Stimulated activated CD4-positive, alpha-beta T cell treated with anti-CD3 and anti-CD28 coated beads, Interleukin-12 subunit alpha, Interleukin-12 subunit beta, amount 100 ng/mL, for 4 hours (primary cell): ENCODE measurements at places on chromosomes 5 and 9.

DNA sequence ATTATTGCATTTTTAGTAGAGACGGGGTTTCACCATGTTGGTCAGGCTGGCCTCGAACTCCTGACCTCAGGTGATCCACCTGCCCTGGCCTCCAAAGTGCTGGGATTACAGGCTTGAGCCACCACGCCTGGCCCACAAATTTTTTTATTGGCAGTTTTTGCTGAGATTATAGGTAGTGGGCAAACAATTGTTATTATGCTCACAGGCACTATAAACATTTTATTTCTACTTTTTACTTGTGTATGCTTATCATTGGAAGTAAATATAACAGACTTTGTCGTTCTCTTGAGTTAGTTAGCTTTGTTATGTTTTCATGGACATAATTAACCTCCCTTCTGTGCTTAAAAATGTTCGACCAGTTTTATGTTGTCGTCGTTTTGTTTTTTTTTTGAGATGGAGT lies 23.9 kb downstream of the UGCG start:
- no peak for DNase-seq

GRCh38 chr5:112690605-112691338 lies 46.9 kb upstream of the APC start:
- no peak for DNase-seq

GRCh38 chr9:84556556-84556955 lies 113.0 kb upstream of the NTRK2 start:
- DNase-seq, result no peak

- DNase-seq, result no peak
These were observed 367.6 kb downstream of the PDE4D start for GRCh38 chr5:59525957-59526356.

DNA sequence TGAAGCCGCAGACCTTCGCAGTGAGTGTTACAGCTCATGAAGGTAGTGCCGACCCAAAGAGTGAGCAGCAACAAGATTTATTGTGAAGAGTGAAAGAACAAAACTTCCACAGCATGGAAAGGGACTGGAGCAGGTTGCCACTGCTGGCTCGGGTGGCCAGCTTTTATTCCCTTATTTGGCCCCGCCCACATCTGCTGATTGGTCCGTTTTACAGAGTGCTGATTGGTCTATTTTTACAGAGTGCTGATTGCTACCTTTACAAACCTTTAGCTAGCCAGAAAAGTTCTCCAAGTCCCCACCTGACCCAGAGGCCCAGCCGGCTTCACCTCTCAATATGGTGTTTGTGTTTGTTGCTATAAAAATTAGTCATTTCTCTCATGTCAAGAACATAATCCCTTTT lies 49.7 kb downstream of the RECK start:
- no peak for DNase-seq

DNA sequence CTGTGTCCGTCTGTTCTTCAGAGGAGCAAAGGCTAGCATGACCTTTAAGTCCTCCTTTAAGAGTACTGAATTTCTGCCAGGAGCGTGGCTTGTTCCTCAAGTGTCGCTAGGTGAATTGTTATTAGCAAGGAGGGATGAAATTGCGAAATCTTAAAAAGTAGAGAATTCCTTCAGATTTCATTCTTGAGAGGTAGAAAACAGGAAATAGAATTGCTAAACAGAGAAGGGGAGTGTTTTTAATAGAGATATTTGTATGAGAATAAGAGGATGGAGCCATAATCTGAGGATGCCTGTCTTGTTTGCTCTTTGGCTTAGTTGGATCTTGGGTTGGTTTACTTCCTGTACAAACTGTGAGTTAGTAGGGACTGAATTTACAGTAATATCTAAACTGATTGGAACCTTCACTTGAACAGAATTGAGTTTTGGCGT lies 39.2 kb downstream of the EXOSC2 start:
- no peak for DNase-seq

DNA sequence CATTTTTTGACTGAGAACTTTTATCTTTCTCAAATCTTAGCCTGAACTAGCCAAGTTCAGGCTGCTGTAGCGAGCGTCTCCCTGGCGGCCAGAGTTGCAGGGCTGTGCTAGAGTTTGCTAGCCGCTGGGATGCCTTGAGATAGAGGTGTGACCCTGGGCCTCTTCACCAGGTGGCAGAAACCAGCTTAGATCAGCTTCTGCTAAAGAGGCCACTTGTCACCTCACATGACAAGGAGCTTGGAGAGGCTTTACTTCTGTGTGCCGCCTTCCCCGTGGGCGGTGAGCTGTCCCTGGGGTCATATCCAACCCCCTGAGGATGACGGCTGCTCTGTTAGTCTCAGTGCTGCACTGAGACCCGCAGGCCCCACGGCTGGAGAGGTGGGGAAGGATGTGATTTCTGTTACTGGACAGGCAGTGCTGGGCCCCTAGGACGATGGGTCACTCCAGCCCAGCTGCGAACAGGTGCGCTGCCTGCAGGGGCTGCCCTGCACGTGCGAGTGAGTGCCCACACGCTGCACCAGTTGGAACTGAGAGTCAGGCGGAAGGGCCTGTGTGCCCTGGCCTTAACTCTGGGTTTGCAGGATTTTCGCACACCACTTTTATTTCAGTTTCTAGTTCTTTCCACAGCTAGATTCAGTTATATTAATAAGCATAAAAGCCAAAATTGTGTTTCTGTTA lies 63.8 kb downstream of the EHMT1 start:
- no peak for DNase-seq

- DNase-seq, result no peak
These were observed 61.3 kb upstream of the EPB41L4B start for GRCh38 chr9:109382182-109382581.

DNA sequence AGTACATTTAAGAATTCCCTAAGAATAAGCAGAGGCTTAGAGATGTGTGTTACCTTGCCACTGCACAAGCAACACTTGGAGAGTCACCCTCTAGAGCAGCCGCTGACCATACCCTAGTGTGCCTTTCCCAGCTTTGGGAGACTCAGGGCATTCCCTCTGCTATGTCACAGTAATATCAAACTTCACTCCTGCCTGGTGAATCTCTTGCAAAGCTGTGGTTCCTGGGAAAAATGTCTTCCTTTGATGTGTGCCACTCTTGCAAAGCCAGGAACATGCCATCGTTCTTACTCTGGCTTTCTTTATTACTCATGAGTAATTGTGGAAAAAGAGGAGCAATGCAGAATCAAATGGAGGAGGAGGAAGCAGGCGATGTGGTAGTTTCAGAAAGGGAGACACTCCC lies 173.2 kb downstream of the CCDC192 start:
- DNase-seq, result no peak

DNA sequence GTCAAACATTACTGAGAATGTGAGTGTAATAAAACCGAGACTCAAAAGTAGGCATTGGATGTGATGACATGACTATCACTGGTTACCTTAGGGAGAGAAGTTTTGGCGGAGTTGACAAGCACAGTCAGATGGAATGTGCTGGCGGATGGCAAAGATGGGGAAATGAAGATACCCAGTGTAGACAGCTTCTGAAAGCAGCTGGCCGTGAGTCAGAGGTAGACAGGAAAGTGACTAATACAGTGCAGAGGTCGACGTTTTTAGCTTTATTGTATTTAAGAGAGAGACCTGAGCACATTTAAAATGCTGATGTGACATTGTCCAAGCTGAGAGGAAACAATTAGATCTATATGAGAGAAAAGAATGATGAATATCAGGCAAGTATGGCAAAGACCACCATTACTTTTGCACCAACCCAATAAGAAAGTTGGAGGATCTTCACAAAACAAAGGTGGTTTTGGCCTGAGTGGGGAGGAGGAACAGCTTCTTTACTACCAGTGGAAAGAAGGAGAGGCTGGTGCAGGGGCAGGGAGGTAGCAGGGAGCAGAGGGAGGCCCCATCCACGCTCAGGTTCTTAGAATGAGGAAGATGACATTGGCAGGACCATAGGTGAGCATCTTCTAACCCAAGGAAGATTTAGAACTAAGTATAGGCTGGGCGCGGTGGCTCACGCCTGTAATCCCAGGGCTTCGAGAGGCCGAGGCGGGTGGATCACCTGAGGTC lies 36.7 kb upstream of the KCNIP1 start:
- DNase-seq, result peak; percentile 10

- no peak for DNase-seq
These were observed 131.5 kb upstream of the GRHPR start for GRCh38 chr9:37290940-37291485.

DNA sequence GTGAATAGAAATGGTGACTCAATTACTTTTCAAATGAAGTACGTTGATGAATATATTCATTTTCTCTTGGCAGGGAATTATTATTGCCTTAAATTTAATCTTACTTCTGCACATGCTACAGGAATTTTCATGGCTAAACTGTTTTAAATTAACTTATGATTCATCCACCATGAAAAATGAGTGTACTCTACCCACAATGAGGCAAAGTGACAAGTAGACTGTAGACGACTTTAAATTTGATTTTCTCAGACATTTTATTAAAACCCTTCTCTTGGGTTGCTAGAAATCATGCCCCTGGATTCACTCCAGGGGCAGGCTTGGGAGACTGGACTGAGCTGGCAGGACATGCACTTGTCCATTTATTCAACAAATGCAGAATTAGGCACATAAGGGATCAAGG lies 23.5 kb upstream of the ERAP2 start:
- DNase-seq, result no peak

DNA sequence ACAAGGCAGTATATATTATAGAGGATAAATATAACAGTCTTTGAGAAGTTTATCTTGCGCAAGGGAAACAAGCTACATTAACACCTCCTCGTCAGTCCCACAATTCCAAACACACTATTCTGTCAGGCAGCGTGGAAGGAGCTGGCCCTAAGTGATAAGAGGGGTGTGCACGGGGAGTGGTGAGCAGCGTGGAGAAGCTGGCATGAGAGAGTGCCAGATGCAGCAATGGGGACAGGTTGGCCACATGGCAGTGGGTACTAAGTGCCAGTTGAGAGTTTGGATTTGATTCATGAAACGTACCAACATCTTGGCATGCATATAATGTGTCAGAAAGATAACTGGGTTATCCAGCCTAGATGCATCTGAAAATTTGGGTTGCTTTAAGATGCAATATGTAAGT lies 460.2 kb downstream of the ICE1 start:
- DNase-seq, result no peak

DNA sequence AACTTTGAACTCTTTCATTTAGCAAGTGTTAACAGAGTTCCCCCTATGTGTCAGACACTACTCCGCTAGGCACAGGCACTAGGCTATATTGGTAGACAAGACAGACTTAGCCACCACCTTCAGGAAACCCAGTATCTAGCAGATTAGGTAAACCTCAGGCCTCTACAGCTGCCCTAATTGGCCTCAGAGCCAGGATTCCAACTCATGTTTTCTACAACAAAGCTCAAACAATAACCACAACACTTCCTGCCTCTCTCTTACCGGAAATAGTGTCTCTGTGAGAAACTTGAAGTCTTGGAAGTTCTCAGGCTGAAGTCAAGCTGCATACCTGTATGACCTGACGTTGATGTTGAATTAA lies 116.6 kb upstream of the SLC44A1 start:
- DNase-seq, result no peak

DNA sequence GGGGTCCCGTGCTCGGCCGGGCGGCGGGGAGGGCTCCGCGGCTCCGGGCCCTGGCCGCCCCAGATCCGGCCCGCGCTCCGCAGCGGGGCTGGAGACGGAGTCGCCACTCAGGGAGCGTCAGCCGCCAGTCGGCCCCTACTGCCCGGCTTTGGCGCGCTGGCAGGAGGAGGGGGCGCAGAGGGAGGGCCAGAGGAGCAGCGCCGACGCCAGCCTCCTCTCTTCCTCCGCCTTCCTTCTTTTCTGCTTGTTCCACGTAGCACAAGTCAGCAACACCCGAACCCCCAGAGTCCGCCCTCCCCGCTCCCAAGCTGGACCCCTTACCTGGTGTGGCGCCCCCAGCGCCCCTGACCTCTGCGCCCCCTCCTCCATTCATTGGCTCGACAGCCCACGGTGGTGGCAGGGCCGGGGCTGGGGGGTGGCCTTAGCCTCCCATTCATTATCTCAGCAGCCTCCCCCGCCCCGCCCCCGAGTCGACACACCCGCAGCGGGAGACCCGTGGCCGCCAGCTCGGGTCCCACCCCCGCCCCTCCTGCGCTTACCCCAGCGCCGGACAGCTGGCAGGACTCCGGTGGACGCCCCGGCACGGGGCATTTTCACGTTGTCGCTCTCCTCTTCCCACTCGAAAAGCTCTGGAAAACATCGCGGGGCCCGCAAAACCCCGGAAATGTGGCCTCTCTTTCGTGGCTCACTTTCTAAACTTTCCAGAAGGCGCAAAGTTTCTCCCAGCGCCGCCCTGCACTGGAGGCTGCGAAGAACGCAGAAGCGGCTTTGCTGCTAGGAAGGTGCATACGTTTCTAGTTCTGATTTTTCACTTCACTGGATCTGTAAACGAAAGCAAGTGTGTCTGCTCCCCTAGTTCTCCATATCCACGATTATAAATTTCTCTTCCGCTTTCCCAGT lies at the start of gene LPAR1:
Gene LPAR1, minus strand, starts transcription at position 140 of the 900 bp plus-strand sequence. CDS start 66,353 bp downstream, outside the sequence.
- no peak for DNase-seq

- no peak for DNase-seq
These were observed 616.0 kb downstream of the ACTL7B start for GRCh38 chr9:108239696-108240321.

- DNase-seq, result no peak
These were observed 95.1 kb upstream of the CTSL start for GRCh38 chr9:87630846-87631245.

DNA sequence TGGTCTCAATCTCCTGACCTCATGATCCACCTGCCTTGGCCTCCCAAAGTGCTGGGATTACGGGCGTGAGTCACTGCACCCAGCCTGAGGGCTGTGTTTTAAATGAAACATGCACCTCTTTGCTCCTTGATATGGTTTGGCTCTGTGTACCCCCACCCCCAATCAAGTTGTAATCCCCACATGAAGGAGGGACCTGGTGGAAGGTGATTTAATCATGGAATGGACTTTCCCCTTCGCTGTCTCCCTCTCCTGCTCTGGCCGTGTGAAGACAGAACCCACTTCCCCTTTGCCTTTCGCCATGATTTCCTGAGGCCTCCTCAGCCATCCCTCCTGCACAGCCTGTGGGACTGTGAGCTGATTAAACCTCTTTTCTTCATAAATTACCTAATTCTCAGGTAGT lies 12.5 kb upstream of the NOTCH1 start:
- DNase-seq, result no peak

DNA sequence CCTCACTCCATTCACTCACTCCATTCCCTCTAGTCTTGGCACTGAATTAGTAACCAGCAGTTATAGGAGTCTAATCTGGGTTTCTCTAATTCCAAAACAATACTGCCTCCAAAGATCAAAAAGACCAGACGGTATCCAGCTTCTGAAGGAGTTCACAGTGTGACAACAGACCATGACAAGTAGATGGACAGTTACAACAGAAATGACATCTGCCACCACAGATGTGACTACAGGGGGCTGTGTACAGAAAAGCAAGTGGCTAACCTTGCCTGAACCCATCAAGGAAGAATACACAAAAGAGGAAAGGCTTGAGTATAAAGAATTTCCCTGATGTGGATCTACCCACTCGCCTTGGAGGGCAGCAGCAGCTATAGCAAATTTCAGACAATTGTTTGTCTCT lies 112.4 kb downstream of the ACTL7B start:
- DNase-seq, result no peak

- DNase-seq, result no peak
These were observed 88.1 kb upstream of the ADAMTSL1 start for GRCh38 chr9:18385696-18386490.

DNA sequence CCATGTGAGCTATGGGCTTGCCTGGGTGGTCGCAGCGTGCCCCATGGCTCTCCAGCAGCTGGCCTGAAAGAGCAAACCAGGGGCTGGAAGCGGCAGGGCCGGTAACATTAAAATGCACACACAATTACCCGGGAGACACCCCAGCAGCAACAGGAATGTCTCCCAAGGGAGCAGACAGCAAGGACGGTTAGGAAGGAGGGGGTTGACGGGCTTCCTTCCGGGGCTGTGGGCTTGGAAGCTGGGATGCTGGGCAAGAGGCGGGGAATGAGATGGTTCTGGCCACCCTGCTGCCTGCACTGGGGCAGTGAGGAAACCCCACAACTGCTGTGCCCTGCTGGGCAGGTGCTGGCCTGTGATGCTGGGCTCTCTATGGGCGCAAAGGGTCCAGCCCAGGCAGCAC lies 71.8 kb upstream of the ADAMTS2 start:
- no peak for DNase-seq
